Chondrocyte (in vitro differentiated cells): ENCODE measurements at places on chromosomes 1 and 21. TPM values are rescaled to one million over a fixed set of nuclear protein-coding genes. Genes with fewer than 3 reads are reported as not detected.

DNA sequence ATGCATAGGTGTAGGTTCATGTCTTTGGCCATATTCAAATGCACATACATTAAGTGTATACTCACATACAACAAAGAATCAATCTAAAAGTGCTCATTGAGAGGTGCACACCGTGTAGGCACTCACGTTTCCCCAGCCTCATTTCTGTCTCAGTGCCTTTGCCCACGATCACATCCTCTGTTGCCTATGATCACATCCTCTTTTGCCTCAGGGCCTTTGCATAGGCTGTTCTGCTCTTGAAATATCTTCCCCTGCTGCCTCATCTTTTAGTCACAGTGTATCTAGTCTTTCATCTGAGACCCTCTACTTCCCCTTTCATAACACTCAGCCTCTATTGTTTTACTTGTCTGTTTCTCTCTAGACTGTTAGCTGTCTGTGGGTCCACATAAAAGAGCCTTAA is 69.3 kb downstream of the FOXD2 start:
- H3K4me3 ChIP-seq, result no peak overlapping the region
- no peak for DNase-seq
- peaks cover 4% of the 10 kb centered on the region for H3K4me1 ChIP-seq

MROH7 gene
- total RNA-seq, result 0.15 TPM in 1 of 3 replicates, not detected in the others

DNA sequence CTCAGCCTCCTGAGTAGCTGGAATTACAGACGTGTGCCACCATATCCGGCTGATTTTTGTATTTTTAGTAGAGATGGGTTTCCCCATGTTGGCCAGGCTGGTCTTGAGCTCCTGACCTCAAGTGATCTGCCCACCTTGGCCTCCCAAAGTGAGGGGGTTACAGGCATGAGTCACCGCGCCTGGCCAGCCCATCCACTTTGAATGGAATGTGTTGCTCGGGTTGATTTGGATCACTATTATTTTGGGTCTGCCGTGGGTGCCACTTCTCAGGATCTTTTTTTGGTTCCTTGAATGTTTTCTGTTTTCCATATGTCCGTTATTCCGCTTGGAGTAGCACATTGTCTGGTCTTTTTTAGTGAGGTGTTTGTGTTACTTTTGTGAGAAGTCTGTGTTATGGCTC is 17.0 kb downstream of the PCNT start:
- no peaks in the 10 kb centered on the region for H3K27me3 ChIP-seq
- H3K27ac ChIP-seq, result no peak overlapping the region
- peaks cover 3% of the 10 kb centered on the region for H3K4me1 ChIP-seq
- H3K4me3 ChIP-seq, result no peak overlapping the region

TEKT2 gene
- 0.17 TPM in 1 of 3 replicates, not detected in the others for total RNA-seq

TSSK3 gene
- total RNA-seq, result 0.90 to 2.0 TPM (median 1.7 TPM) in 3 replicates

DNA sequence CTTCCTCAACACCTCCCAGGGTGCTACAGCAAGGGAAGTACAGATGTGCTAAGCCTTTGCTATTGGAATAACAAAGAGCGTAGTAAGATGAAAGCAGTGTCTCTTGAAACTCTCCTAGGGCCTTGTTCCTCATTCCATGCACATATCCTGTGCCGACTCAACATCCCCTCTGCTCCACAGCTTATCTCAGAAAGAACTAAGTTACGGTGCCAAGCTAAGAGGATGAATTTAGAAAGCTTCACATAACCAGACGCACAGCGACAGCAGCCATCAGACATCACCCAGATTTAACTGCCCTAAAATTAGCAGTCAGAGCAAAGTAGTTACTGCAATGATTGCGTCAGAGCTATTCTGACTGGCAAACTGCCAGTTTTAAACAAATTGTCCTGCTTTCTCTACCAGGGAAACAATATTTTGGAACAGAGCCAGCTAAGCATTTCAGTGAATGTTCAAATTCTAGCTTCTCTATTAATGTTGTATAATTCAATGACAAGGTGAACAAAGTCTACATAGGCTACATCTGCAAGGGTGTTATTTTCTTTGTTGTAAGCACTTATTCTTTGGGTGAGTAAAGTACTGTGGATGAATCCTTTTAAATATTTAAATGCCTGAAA is 9.5 kb downstream of the SIPA1L2 start:
- H3K27me3 ChIP-seq, result no peaks in the 10 kb centered on the region
- no peaks in the 10 kb centered on the region for H3K36me3 ChIP-seq
- H3K4me1 ChIP-seq, result peaks cover 15% of the 10 kb centered on the region
- H3K4me3 ChIP-seq, result peak overlapping the region; percentile 32

- no peaks in the 10 kb centered on the region for H3K27me3 ChIP-seq
- H3K36me3 ChIP-seq, result no peaks in the 10 kb centered on the region
- H3K27ac ChIP-seq, result peak overlapping the region; percentile 60
- no peak overlapping the region for H3K4me3 ChIP-seq
- peaks cover 51% of the 10 kb centered on the region for H3K4me1 ChIP-seq
- no peak for DNase-seq
Measured at GRCh38 chr1:65512967-65513780, 92.7 kb downstream of the LEPR start.
